ENCODE measurements at places on chromosomes 1 and 21.

- DNase-seq = no peak
Measured at GRCh38 chr1:5477716-5478115, 514.5 kb downstream of the NPHP4 start.

DNA sequence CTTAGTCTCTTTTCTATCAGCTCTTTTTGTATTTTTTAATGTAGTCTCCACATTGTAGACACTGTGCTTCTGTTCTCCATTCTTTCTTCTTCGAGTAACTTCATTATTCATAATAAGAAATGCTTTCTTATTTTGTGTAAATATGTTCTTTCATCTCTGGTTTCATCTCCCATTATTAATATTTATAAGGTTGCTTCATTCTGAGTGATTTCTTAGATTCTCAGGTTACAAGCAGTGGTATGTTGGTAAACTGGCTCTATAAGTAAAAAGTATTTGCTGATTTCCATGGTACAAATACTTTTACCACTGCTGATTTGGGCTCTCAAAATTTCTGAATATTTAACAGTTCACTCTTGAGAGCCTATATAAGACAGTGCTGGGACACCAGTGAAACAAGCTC, 81.3 kb downstream of the CDC14A start:
- no peak for DNase-seq

- DNase-seq = no peak
Measured at GRCh38 chr1:94301186-94301585, 63.8 kb upstream of the ARHGAP29 start.

GRCh38 chr1:113292603-113293255, 97.6 kb upstream of the MAGI3 start:
- DNase-seq = no peak

GRCh38 chr1:53368314-53369033, 40.6 kb upstream of the LRP8 start:
- no peak for DNase-seq

- DNase-seq = no peak
Measured at GRCh38 chr1:242836423-242836822, 311.9 kb upstream of the PLD5 start.

DNA sequence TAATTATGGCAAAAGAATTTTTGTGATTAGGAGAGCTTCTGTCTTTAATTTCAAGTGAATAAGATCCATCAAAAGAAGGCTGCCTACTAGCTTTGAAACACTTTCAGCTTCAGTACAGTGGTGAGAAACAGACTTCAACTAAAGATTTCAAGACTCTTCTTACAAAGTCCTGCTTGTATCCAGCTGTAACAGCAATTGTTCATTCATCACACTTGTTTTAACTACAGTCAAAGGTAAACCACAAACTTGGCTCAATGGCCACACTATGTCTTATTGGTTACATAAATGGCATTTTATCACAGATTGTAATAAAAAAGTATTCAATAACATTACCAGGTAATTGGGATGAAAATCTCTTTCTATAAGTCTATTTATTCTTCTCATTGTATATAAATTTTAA, 59.2 kb downstream of the WARS2 start:
- no peak for DNase-seq

- DNase-seq = no peak
Measured at GRCh38 chr1:28534671-28535070, 18.2 kb upstream of the TRNAU1AP start.

- no peak for DNase-seq
Measured at GRCh38 chr21:45642122-45642813, 1.3 kb upstream of the PCBP3 start.

- DNase-seq = no peak
Measured at GRCh38 chr1:234765672-234766071, 155.7 kb upstream of the IRF2BP2 start.
